ENCODE measurements at places on chromosomes 5 and 9.
A peak's percentile ranks its signal among the peaks of the same experiment; 100 is the strongest.

GRCh38 chr5:36334315-36334714, 32.6 kb upstream of the RANBP3L start:
- no peak for DNase-seq

GRCh38 chr5:69431424-69432303, 16.7 kb downstream of the MARVELD2 start:
- no peak for DNase-seq

DNA sequence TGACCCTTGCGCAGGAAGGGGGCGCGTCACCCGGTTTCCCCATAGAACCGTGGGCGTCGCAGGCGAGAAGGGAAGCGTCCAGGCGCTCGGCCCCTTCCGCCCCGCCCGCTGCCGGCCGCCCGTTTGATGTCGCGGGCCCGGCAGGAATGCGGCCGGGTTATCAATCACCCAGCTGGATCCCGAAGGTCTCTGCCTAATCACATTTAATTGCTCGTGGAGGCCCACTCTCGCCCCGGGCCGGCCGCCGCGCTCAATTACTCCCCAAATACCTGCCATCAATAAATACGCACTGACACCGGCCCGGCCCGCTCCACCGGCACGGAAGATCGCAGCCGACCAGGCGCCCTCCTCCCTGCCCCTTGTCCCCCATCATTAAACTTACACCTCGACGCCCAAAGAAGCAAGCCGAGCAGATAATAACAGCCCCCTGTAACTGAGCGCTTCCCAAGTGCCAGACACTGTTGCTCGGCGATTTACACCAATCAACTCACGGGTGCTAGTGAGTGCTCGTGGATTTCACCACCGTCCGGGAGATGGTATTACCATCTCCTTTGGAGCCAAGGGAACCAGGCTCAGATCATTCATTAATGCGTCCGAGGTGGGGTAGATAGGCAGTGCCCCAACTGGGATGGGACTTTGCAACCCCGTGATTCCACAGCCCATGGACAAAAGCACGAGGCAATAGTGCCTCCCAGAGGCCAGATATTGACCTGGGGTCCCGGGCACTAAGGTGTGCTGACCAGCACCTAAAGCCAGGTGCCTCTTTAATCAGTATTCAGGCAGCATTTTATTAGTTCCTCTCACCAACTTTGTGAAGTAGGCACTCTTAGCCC, 11.3 kb downstream of the MSX2 start:
- DNase-seq = no peak

GRCh38 chr9:98793031-98793430, 3.3 kb downstream of the ANKS6 start:
- no peak for DNase-seq

DNA sequence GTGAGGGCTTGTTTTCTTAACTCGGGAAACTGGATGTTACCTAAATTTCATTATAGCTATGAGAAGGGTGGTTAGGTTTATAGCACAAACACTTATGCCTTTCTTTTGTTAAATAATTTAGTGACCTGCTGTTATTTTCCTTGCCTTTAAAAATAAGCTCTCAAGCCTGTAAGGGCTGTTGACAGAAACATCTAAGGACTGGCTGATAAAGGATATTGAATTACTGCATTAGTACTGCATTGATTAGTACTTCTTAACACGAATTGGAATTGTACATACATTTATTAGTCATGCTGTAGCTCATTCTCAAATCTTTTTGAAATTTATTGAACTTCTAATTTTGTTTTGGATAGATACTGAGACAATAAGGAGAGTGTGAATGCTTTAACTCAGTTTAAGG, 85.1 kb upstream of the DHFR start:
- DNase-seq = no peak

DNA sequence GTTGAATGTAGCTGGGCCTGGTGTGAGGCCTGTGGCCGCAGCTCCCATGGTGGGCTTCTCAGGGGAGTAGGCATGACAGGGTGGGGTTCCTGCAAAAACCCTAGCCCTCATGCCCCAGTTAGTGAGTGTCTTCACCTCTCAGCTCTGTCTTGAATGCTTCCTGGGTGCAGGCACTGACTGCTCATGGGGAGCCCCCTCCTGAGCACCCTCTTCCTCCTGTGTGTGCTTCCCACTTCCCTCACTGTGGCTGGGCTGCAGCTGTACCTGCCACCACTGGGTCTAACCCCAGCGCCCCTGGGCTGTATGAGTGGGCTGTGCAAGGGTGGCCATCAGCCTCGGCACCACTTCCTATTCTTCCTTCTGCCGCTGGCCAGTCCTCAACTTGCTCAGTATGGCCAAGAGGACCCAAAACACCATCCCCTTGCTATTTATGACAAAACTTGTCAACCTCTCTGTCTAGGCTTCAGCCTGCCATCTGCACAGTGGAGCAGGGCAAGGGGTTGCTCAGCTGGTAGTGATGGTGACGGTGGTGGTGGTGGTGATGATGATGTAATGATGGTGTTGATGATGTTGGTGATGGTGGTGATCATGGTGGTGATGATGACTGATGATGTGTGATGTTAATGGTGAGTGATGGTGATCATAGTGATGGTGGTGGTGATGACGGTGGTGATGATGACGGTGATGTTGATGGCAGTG, 67.5 kb downstream of the RXRA start:
- DNase-seq = no peak

- peak; percentile 86 for DNase-seq
Observed at GRCh38 chr5:131263648-131264450, at the start of gene CDC42SE2. Gene CDC42SE2 (plus strand): TSS chr5:131264053. CDS start chr5:131359494, 95,441 bp downstream.

GRCh38 chr5:132979367-132979940, 16.0 kb upstream of the AFF4 start:
- peak; percentile 66 for DNase-seq

GRCh38 chr5:101966476-101966875, 329.6 kb downstream of the SLCO4C1 start:
- no peak for DNase-seq

DNA sequence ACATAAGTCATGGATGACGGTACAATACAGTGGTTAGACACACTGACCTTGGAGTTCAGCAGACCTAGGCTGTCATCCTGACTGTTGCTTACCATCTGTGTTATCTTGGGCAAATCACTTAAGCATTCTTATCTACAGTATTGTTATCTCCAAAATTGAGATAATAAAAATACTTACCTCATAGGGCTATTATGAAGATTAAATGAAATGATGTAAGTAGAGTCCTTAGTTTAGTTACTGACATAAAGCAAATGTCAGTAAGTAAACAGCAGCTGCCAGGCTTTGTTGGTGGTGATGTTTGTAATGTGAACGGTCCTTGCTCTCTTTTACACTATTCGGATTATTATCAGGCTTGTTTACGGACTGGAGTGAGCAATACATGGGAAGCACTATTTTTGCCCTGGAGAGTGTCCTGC, 107.3 kb upstream of the DPYSL3 start:
- DNase-seq = peak; percentile 64

- no peak for DNase-seq
Observed at GRCh38 chr5:150638488-150639376, 1.7 kb upstream of the SYNPO start.

GRCh38 chr9:1469996-1470395, 419.8 kb downstream of the DMRT2 start:
- no peak for DNase-seq

- DNase-seq = peak; percentile 82
Observed at GRCh38 chr9:125763394-125763801, 16.2 kb downstream of the PBX3 start.

DNA sequence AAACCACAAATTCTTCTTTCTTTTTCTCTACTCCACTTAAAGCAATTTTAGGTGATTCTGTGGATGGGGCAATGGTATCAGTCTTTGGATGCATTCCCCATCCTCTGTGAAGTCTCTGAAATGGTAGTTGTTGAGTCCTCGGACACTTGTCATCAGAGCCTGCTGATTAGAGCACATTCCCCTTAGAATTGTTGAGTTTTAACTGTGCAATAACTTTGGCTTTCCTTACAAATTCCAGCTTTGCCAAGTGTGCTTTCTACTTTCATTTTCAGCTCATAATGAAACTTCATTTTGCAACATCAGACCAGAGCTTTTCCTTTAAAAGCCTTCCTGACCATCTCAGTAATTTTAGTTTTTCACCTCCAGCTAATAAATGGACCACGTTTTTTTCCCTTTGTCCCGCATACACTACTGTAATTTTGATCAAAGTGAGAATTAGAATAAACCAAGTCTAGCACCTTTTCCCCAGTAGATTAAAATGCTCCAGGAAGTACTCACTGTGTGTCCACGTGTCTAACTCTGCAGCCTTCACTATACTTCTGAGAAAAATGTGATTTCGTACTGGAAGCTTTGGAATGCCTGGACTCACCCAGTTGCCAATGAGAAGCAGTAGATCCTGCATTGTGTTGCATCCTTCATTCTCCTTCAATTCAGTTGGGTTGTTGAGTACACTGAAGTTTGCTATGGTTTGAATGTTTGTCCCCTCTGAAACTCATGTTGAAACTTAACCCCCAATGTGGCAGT, 135.6 kb downstream of the NTRK2 start:
- DNase-seq = no peak

DNA sequence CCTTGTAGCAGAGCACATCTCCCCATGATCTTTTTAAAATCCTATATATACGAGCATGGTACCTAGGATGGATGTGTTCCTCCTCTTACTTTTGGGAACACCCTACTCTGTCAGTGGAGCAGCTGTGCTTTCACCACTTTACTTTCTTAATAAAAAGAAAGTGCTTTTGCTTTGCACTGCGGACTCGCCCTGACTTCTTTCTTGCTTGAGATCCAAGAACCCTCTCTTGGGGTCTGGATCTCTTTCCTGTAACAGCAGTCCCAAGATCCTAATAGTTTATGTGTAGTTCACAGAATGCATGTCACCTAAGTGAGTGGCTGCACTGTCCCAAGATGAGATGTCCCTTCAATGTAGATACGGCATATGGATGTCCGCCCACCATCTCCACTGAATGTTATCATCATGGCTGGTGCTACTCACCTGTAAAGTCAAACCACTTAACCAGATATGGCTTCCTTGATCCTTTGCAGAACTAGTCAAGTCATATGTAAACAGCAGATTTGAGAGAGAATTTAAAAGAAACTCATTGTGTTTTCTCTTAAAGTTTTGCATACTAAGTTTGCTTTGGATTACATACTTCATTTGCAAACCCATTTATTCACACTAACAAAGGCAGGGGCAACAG, 1.9 kb downstream of the FGF1 start:
- DNase-seq = no peak

DNA sequence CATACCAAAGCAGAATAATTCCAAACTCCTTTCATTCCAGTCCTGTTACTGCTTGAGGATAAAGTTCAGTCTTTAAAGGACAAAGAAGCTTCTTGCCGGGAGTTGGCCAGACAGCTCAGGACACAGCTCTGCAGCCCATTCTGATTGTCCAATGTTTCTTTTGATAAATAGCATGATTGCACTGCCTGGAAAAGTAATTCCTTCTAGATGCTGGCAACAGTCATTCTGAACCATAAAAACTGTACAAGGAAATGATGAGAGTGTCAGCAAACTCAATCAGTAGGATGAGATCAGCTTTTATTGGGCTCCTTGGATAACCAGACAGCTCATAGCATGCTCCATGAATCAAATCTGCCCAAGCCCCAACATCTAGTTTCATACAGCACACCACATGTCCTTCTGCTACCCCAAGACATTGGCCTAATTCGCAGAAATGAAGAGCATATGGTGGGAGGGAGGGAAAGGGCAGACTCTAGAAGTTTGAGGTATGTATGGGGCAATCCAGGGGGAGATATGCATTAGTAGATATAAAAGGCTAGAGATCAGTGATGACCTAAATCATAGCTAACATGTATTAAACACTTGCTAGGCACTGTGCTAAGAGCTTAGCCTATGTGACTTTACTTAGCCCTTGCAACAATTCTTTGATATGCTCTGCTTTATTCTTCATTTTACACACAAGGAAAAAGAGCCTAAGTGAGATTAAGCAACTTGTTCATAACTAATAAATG, 219.9 kb upstream of the NREP start:
- DNase-seq = no peak

GRCh38 chr5:156479849-156480248, 152.9 kb downstream of the SGCD start:
- DNase-seq = no peak

DNA sequence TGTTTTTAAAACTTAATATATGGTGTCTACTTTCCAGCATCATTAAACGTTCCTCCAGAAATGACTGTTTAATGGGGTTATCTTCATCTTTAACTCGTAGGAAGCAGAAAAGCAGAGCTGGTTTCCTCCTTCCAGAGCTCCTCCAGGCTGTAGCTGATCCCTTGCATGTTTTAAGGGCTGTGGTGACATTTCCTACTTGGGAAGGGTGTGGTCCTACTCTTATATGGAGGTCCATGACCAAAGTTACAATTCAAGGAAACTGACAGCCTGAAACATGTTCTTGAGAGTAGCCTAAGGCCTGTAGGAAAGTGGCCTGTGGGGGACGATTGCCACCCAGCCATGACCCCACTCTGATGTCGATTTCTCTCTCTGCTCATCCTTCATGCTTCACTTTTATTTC, 297.1 kb downstream of the GADD45G start:
- no peak for DNase-seq

DNA sequence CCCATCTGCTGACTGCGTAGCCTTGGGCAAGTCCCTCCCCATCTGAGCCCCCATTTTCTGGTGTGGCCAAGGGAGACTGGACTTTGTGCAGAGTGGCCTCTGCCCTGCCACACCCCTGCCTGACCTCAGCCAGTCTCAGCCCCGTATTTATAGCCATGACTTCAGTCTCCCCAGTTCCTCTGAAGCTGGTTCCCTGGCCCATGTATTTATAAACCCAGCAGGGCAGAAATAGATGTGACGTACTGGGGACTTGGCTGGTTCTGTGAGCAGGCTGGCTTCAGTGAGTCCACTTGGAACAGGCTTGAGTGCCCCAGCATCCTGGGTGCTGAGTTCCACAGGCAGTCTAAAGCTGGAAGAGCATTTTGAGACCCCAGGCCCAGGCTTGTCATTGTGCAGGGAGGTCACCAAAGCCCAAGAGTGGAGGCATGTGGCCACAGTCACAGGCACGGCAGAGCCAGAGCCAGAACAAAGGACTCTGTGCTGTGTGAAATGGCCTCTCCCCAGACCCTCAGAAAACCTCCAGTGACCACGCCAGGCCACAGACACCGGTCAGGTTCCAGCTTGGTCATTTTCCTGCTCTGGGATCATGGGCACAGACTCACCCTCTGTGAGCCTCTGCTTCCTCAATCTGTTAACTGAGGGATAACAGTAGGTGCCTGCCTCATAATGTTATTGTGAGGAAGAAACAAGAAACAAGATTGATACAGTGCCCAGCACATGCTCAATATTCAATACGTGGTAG, 30.4 kb upstream of the SYNPO start:
- no peak for DNase-seq

- no peak for DNase-seq
Observed at GRCh38 chr9:6109986-6110385, 94.6 kb upstream of the RANBP6 start.

- DNase-seq = no peak
Observed at GRCh38 chr5:172939611-172940267, 19.5 kb upstream of the RPL26L1 start.

DNA sequence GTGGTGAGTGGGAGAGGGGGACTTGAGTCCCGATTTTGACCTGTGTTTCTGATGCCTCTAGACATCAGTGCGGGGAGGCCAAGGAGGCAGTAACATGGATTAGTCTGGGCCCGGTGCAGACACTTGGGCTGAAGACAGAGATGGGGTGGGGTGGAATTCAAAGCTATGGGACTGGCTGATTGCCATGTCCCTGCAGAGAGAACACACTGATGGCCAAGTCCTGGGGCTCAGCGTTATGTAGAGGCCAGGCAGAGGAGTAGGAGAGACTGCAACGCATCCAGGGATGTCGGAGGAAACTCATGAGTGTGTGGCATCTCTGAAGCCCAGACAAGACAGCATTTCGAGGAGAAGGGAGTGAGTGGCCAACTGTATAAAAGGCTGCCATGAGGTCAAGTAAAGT, 30.1 kb downstream of the PSD2 start:
- no peak for DNase-seq

- DNase-seq = peak; percentile 23
Observed at GRCh38 chr9:104177003-104177611, 83.0 kb downstream of the SMC2 start.

Data from iris pigment epithelial cell (primary cell).